ENCODE measurements at places on chromosomes 7 and 10.

- no peak for DNase-seq
Observed at GRCh38 chr7:100175296-100175935, 1.8 kb downstream of the GPC2 start.

- no peak for DNase-seq
Observed at GRCh38 chr7:20284003-20284770, 46.5 kb upstream of the ITGB8 start.

GRCh38 chr7:610141-610530 is 90.5 kb upstream of the PDGFA start:
- DNase-seq: no peak

DNA sequence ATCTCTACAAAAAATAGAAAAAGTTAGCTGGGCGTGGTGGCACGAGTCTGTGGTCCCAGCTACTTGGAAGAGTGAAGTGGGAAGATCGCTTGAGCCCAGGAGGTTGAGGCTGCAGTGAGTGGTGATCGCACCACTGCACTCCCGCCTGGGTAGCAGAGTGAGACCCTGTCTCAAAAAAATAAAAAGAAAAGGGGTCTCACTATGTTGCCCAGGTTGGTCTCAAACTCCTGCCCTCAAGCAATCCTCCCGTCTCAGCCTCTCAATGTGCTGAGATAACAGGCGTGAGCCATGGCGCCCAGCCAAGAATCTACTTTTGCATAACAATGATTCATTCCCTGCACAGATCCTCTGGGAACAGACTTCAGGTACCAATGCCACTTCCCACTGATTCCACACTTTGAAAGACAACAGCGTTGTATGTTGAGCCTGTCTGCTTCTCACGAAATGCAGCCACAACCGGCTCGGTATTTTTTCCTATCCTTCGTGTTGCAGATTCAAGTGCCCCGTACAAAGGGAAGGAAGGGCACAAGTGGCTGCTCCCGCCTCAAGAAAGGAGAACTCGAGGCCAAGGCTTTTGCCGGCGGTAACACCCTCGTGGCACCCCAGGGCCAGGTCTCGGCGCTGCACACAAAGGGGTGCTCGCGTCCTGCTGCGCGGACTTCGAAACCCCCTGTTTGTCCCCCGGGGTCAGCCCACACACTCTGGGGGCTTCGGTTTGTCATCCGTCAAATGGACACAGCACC is 745 bp downstream of the DAGLB start:
- DNase-seq: peak; percentile 25

- DNase-seq: no peak
Observed at GRCh38 chr7:128274884-128275603, 34.0 kb downstream of the LEP start.

- no peak for DNase-seq
Observed at GRCh38 chr7:92504563-92504962, 23.8 kb downstream of the PEX1 start.

DNA sequence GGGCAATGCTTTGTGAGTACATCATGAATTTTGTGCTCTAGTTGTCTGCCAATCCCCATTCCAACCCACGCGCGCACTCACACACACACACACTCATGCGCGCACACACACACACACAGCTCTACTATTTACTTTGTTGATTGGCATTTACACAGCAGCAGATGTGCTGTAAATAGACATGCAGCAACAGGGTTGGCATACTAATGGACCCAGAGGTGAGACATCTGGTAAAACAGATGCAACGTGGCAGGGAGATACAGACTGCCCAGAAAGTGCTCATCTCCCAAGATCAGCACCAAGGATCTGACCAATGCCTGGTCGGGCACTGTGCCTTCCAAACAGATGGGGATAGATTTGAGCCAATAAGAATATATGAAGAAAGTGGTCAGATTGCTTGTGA is 873.0 kb downstream of the SORCS3 start:
- no peak for DNase-seq

GRCh38 chr10:4824791-4825310 is 1.2 kb upstream of the AKR1E2 start:
- DNase-seq: no peak

DNA sequence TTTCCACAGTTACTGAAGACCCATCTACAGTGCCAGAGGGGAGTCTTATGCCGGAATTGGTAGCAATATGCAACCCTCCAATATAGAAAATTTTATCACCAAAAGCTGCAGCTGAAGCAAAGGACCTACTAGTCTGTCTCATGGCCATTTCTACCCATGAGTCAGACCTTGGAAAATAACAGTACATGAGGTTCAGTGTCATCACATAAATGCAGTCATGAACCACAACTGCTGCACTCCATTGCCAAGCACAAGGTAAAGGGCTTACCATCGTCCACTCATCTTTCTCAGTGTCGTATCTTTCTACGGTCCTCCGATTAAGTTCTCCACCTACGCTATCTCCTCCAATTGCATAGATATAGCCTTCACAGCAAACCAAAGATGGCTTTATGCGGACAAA is 21.8 kb downstream of the KBTBD2 start:
- no peak for DNase-seq
